ENCODE measurements at places on chromosomes 4 and X.

- DNase-seq = peak; percentile 79
These were observed 12.5 kb downstream of the ARX start for GRCh38 chrX:25003066-25003849.

DNA sequence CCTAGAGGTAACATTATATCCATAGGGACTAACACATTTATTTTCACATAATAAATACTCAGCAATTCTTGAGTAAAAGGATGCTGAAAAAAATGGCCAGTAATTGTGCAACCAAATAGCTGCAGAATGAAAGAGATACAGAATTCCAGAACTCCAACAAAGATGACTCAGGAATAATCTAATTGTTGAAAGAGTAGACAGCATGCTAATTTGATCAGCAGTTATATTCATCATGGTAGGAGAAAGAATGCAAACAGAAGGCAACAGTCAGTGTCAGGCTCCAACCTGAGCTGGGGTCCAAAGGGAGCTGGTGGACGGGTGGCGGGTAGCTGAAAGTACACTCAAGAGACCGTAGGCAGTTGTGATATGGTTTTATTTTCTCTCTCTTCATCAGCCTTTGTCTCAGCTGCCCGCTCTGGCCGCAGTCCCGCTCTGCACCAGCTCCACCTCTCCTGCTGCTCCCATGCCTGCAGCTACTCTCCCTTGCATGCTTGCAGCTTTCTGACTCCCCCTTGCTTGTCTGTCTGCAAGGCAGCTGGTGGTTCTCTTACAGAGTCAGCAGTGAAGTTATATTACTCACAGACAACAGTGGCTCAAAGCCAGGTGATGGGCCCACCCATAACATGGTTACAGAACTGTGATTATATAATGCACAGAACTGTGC, 1150.1 kb downstream of the STIM2 start:
- DNase-seq = no peak

- no peak for DNase-seq
These were observed 115.0 kb upstream of the TEX13C start for GRCh38 chrX:125204681-125205132.

DNA sequence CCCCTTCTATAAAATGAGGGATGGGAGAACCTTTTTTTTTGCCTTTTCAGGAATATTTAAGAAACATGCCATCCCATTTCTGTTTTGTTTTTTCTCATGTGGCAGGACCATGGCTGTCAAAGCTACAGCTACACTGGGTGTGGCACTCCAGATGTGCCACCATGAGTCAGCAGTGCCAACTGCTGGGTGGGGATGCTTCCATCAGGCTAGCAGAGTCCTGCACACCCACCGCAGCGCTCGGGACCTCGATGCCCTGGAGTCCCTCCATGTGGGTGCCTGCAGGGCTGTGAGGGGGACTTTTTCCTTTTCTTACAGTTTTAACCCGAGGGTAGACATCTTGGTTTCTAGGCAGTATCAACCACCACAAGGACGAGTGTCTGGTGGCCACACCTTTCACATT, 352.6 kb downstream of the NR3C2 start:
- DNase-seq = no peak

DNA sequence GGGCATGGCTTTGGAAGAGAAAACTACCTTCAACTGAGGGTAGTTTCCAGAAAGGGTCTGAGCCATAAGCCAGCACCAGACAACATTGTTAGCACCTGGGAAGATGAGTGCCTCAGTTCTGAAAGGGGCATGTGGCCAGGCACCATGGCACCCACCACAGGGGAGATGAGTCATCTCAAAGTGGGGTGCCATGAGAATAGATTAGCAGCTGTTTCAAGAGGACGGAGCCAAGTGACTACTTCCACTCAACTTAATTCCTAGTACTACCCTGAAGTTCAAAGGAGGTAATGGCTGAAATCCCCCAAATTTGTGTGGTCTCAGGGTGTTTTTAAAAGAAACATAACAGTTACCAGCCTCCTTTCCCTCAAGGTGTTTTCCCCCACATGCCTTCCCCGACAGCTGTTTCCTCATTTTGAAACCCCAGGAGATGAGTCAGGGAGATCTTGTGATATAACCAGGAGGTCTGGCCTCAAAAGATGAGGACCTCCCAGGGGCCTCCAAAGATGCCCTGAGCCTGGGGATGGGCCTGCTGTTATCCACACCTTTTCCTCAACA, 27.8 kb upstream of the FTHL17 start:
- DNase-seq = no peak

DNA sequence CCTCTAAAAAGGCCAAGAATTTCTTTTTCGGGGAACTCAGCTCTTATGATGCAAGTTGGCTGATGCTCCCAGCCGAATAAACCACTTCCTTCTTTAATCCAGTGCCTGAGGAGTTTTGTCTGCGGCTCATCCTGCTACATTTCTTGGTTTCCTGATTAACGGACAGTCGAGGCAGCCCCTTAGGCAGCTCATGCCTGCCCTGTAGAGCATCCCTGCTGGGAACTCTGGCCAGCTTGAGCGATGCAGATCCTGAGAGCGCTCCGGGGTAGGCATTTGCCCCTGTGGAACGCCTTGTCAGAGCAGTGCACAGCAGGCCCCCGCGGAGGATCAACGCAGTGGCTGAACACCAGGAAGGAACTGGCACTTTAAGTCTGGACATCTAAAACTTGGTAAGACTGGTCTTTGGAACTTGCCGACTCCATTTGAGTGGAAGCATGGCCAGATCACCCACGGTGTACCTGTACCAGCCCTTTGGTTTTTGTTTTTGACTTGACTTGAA, 3.1 kb downstream of the CT45A10 start:
- DNase-seq = no peak

DNA sequence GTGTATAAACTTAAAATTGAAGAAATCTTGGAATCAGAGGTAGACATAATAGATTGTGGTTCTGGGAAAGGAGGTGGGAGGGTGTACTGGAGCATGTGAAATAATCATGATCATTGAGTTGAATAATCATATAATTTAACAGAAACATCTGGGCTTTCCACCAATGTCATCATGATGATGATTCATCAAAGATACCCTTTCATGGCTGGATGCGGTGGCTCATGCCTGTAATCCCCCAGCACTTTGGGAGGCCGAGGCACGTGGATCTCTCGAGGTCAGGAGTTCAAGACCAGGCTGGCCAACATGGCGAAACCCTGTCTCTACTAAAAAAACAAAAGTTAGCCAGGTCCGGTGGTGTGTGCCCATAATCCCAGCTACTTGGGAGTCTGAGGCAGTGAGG, 6.7 kb upstream of the RUFY3 start:
- DNase-seq = no peak

- no peak for DNase-seq
These were observed 35.8 kb upstream of the MID1 start for GRCh38 chrX:10656214-10656613.
